ENCODE measurements at places on chromosomes 5 and 9.

- no peak for DNase-seq
Observed at GRCh38 chr5:21646469-21646868, 1206.7 kb downstream of the CDH12 start.

DNA sequence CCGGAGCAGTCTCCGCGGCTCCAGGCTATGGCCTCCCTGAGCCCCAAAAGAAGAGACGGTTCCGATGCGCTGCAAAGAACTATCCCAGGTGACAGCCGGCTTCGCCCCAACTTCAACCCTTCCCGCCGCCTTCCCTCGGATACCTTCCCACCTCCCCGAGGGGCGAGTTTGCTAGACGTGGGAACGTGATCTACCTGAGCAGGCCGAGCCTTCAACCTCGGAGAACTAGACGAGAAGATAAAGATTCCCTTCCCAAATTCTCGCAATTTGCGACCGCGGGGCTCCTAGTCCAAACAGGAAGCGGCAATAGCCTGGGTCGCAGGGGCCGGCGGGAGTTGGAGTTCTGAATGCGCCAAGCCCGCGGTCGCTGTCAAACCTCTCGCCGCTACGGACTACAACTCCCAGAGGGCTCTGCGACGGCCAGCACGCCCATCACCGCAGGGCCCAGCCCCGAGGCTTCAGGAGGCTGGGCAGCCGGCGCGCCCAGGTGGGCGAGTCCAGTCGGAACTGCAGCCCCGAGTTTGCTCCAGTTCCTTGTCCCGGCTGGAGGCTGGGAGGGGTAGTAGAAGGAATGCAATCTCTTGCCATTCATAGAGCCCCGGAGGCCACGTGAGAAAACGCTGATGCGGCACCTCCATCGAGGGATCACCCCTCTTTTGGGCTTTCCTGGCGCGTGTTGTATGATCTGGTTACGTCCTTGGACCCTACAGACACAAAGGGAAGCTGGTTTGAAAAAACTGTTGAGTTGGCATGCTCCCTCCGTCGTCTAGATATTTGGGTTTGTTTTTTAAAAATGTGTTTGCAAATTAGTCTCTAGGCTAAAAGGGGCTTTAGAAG, at the start of gene SLC38A9:
TSS of gene SLC38A9 (minus strand) at position 302 of the 837 bp plus-strand sequence. CDS start 14,366 bp downstream, outside the sequence.
- peak; percentile 91 for DNase-seq

DNA sequence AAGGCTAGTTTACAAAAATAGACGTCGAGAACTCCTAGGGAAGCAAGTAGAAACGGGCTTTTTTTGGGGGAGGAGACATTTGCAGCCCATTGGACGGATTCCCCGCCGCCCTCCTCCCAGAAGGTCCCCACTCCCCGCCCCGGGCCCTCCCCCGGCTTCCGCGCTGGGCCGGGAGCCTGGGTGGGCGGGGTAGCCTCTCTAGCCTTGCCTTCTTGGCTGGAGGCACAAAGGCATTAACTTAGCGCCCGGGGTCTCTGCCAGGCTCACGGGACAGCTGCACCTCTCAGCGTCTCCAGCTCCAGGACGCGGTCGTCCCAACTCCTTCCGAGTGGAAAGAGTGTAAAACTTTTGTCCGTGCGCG, at the start of gene DMRTA1:
TSS of gene DMRTA1 (plus strand) at position 236 of the 361 bp plus-strand sequence. CDS start 242 bp downstream, outside the sequence.
- DNase-seq, result peak; percentile 6

DNA sequence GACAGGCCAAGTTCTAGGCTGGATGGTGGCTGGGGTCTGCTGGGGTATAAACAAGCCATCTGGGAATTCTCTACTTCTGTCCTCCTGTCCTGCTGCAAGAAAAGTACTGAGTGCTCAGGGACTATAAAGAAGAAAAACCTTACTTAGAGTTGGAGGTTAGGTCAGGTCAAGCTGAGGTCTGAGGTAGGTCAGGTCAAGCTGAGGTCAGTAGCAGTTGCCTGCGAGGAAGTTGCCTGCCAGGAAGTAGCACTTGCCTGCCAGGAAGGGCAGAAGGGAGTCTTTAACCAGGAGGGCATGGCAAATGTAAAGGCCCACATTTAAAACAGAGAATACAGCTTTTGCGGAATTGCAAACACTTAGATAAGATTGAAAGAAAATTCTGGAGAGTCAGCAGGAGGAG, 51.3 kb upstream of the PRLR start:
- no peak for DNase-seq

DNA sequence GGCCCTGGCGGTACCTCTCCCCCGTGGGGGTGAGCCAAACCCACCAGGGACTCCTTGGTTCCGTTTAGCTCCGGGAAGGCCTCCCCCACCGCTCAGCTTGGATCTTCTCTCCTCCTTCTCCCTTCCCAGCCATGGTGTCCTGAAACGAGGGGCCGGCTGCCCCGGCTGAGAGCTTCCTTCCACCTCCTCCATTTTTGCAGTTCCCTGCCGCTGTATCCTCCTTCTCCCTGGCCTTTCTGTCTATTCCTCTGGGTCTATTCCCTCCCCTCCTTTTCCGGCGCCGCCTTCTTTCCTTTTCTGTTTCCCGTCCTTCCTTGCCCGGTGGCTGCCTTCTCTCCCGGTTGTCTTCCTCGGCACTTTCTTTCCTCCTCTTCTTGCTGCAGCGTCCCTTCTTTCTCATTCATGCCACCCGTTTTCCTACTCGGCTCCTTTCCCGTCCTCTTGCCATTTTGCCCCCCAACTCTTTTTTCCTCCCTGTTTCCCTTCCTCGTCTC, 110.4 kb downstream of the LIFR start:
- DNase-seq, result no peak

DNA sequence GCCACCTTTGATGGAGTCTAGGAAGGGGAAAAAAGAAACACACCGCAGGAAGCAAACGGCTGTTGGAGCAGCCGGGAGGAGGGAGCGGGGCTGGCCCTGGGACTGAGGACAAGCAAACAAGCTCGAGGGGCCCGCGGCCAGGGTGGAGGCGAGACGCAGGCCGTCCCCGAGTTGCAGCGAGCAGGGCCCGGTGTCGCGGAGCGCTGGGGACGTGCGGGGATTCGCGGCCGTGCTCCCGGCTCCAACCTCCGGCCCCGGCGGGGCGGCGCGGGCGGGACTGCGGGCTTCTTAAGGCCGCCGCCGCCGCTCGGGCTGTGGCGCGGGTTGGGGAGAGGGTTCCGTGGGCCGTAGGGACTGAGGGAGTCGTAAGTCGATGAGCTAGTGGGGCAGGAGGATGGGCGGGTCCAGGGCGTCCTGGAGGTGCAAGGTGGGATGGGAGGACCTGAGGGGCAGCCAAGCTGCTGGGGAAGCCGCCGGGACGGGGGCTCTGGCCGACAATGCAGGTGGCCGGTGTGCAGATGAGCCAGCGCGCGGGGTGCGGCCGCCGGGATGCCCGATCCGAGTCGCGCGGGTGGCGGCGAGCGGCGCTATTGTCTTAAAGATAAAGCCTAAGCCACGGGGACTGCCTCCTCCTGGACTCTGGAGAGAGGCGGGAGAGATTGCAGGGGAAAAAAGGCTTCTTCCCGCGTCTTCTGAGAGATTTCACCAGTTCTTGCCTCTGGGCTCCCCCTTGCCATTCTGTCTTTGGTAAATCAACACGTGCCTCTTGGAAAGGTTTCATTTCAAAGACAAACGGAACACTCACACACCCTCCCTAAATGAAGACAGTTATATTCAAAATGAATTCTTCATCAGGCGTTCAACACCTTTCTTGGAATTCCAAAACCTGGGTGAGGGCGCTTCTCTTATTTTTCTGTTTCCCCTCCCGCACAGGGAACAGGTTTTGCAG, 1.6 kb upstream of the HAPLN1 start:
- no peak for DNase-seq

DNA sequence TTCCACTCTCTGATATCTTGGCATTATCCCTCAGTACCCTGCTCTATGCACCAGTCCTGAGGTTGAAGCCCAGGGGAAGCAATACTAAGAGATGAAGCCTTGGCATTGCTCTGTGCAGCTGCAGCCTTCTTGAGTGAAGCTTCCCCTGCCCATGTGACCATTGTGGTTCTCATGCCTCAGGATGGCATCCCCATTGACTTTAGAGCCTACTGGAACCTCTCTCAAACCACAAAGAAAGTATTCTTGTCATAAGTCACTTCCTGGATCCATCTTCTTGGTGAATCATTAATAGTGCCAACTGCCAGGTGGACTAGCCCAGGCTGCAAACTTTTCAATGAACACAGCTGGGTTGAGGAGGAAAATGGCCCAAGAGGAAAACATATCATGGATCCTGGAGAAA, 283.9 kb upstream of the RFX3 start:
- no peak for DNase-seq

- no peak for DNase-seq
Observed at GRCh38 chr5:107430071-107430625, 240.6 kb downstream of the EFNA5 start.

DNA sequence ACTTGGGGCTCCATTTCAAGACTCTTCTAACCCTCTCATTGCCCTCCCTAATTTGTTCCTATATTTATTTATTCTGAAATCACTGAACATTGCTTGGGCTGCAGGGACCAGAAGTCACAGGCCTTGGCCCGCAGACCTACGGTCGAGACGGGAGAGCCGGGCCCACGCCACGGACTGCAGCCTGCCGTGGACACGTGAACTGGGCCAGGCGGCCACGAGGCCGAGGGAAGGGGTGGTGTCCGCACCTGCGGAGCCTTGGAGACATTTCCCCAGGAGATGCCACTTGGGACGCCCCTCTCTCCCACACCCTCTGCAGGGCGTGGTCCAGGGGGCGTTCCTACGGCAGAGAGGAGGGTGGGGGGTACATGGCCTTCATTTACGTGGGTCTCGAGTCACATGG, 463.9 kb downstream of the ICE1 start:
- no peak for DNase-seq

GRCh38 chr5:20340126-20340525, 352.1 kb upstream of the CDH18 start:
- no peak for DNase-seq

GRCh38 chr9:113609562-113610318, 146.2 kb downstream of the RGS3 start:
- no peak for DNase-seq

DNA sequence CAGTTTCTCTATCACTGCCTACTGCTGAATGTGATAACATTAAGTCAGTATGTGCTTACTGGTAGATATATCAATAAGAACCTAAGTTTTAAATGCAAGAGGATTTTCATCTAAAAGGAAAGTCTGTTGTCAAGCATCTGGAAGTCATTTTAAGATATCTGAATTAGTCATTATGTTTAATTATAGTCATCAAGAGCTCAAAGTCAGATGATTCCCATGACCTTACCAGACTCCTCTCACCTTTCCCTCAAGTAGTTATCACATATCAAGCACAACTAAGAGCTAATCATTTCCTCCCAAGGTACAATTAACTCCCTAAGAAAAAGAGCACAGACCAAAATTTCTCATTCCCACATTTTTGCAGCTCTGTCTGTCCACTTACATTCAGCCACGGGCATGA, 45.5 kb downstream of the PUM3 start:
- DNase-seq, result no peak

DNA sequence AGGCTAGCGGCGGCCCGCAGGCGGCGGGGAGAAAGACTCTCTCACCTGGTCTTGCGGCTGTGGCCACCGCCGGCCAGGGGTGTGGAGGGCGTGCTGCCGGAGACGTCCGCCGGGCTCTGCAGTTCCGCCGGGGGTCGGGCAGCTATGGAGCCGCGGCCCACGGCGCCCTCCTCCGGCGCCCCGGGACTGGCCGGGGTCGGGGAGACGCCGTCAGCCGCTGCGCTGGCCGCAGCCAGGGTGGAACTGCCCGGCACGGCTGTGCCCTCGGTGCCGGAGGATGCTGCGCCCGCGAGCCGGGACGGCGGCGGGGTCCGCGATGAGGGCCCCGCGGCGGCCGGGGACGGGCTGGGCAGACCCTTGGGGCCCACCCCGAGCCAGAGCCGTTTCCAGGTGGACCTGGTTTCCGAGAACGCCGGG, 253 bp downstream of the SLC12A2 start:
- no peak for DNase-seq

GRCh38 chr5:170348137-170348633, 41.0 kb downstream of the KCNMB1 start:
- no peak for DNase-seq

DNA sequence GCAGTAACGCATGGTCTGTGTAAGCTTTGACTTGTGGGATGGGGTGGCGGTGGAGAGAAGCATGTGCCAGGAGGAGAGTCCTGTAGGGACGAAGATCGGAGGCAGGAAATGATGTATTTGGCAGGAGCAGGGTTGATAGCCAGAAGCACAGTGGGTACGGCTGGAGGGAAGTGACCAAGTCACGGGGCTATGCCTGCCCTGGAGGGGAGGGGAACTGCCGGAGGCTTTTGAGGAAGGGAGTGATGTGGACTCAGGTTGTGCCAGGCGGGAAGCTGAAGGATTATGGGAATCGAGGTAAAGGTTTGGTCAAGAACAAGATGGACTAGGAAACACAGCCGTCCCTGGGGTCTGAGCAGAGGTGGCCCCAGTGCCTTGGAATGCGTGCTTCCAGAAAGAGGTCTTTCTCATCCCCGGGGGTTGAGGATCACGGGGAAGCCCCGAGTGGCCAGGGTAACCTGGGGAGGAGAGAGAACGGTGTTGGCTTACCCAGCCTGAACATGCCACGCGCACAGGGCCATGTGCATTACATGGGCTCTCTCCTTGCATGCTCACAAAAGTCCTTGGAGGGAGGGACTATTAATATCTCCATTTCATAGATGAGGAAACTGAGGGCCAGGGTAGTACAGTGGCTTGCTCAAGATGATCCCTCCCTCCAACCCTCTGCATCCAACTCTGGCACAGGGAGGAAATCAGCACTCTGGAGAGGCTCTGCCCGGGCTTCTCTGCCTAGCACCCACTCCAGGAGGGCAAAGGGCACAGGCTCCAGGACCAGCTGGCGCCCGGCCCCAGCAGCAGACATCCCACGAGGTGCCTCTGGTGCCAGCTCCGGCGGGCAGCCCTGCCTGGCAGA, 253.8 kb downstream of the PBX3 start:
- DNase-seq, result no peak

DNA sequence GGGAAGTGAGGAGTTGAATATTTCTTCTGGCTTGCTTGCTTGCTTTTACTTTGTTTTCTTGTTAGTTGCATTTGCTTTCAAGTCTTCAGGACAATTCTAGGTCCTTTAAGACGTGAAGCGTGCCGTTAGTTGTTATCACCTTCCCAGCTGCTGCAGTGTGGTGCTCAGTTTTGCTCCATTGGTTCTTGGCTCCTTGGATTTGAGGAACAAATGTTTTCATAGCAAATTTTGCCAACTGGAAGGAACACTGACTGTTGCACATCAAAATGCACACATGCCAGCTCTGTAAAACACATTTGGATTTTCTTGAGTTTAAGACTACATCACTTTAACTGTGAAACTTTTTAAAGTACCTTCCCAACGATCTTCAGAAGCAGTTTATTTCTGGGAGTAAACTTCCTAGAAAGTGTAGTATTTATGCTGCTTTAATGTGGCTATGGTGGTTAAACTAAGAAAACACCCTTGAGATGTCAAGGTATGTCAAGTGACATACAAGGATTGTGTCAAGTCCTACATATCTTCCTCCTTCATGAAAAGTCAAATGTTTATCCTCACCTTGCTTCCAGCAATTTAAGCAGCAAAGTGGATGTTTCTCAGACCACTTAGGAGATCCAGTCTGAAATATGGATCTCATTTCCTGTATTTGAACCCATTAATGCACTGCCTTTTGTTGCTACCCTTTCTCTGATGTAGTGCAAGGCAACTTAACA, 24.9 kb downstream of the MOCS2 start:
- no peak for DNase-seq

- DNase-seq, result no peak
Observed at GRCh38 chr5:103487218-103487617, 75.4 kb downstream of the NUDT12 start.
